Bronchial smooth muscle cell (primary cell): ENCODE measurements at places on chromosomes 1 and 21. TPM values are rescaled to one million over a fixed set of nuclear protein-coding genes. Genes with fewer than 3 reads are reported as not detected.

Gene MAP7D1
- 53.5 and 54.1 TPM in 2 replicates for total RNA-seq

Gene ATP6V1G3
- total RNA-seq, result not detected in 2 replicates

Gene SELE
- total RNA-seq, result not detected in 2 replicates

Gene CATSPERE
- total RNA-seq, result 0.77 and 1.1 TPM in 2 replicates

Gene FNDC5
- 4.6 and 17.1 TPM in 2 replicates for total RNA-seq

Gene TTC24
- total RNA-seq, result not detected in 2 replicates

Gene LIPI
- not detected in 2 replicates for total RNA-seq

Gene RYR2
- total RNA-seq, result not detected in 2 replicates

Gene KRTAP19-3
- total RNA-seq, result not detected in 2 replicates

Gene WDR26
- total RNA-seq, result 59.9 and 69.7 TPM in 2 replicates

Gene CKS1B
- total RNA-seq, result 20.2 and 22.2 TPM in 2 replicates

Gene UBE2G2
- total RNA-seq, result 41.8 and 55.8 TPM in 2 replicates

Gene CCDC27
- total RNA-seq, result not detected in 2 replicates

Gene PSRC1
- 1.9 and 3.8 TPM in 2 replicates for total RNA-seq

Gene MATN1
- 0.17 TPM in 1 of 2 replicates, not detected in the other for total RNA-seq

Gene VHLL
- total RNA-seq, result 0.17 TPM in 1 of 2 replicates, not detected in the other

Gene FAM177B
- not detected in 2 replicates for total RNA-seq

Gene CFHR5
- not detected in 2 replicates for total RNA-seq

Gene ADAMTS4
- 1.1 and 1.4 TPM in 2 replicates for total RNA-seq

Gene GJA4
- total RNA-seq, result not detected in 2 replicates

Gene LCE3E
- total RNA-seq, result not detected in 2 replicates

Gene OR10Z1
- total RNA-seq, result not detected in 2 replicates

Gene ZSWIM5
- 0.32 and 1.5 TPM in 2 replicates for total RNA-seq

Gene TDRD10
- under 0.01 TPM in 1 of 2 replicates, not detected in the other for total RNA-seq

Gene OR2L8
- total RNA-seq, result not detected in 2 replicates

Gene BPNT1
- 18.0 and 19.3 TPM in 2 replicates for total RNA-seq

Gene CFAP57
- 0.16 and 0.26 TPM in 2 replicates for total RNA-seq
